ENCODE measurements at places on chromosomes 5 and 9.

GRCh38 chr9:135297456-135298075, 182.0 kb upstream of the PPP1R26 start:
- no peak for DNase-seq

DNA sequence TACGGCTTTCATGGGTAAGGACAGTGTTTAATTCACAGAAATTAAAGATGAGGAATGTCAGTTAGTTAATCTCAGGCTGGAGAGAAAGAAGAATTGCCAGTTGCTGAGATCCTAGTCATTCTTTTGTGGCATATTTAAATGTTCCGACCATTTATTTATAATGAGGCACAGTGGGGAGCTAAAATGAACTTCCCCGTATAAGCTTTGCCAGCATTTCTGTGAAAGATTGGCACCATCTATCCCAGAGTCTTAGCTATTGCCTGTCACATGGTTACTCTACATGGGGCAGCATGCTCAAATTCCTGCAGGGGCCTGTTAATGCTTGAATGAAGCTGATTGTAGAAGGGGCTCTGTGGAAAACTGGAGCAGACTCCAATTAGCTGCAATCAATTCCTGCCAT, 314.1 kb downstream of the PRELID2 start:
- DNase-seq: no peak

- no peak for DNase-seq
Measured at GRCh38 chr5:93874491-93874890, 133.1 kb upstream of the POU5F2 start.

- no peak for DNase-seq
Measured at GRCh38 chr5:12013351-12013750, 109.1 kb upstream of the CTNND2 start.

- DNase-seq: no peak
Measured at GRCh38 chr5:26872337-26872736, 166.0 kb downstream of the CDH9 start.

DNA sequence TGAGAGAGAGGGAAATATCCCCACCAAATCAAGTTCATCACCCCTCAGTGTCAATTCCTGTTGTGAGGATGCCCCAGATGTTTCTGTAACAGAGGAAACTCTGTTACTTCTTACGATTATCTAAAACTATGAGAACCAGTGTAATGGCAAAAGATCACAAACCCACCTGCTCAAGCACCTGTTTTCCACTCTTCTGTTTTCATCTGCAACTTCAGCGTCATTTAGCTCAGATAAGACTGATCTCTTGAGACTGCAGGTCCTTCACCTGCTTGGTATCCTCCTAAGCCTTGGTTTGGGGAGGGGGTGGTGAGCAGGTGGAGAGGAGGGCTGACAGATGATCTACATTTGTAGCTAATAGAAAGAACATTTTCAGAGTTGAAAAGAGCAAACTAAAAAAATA, 229.3 kb downstream of the SLF1 start:
- DNase-seq: no peak

- DNase-seq: no peak
Measured at GRCh38 chr5:149724884-149725283, 5.2 kb upstream of the PPARGC1B start.

DNA sequence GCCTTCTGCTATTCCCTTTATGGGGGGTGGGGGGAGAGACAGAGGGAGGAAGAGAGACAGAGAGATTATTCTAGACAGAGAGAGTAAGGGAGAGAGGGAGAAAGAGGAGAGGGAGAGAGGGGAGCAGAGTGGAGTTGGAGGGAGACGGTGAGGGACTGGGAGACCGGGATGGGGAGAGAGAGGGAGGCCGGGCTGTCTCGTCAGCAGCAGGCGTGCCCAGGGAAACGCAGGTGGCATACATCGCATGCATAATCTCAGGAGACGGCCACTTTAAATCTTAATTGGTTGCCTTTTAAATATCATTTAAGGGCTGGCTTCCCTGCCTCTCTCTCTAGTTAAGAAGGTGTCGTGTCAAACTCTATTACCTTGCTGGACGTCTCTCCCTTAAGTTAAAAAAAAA, 8.4 kb downstream of the IRX4 start:
- DNase-seq: no peak

DNA sequence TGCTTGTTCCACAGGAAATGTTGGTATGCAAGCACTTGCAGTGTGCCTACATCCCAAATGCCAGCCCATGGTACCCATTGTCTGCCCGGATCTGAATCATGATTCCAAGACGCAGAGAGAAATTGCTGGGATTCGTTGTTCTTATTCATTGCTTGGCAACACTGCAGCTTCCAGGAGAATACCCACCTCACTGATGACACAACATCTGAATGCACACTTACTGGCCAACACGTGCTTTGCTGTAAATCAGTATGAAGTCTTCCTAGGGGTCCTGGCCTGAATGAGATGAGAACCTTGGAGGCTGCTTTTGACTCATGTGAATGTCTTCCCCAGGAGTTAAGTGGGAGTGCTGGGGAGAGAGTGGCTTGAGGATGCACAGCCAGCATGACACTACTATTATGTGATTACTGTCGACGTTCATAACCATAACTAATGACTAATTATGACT, 11.6 kb downstream of the SRD5A1 start:
- no peak for DNase-seq

- DNase-seq: no peak
Measured at GRCh38 chr5:148747536-148747906, 78.9 kb upstream of the ADRB2 start.

DNA sequence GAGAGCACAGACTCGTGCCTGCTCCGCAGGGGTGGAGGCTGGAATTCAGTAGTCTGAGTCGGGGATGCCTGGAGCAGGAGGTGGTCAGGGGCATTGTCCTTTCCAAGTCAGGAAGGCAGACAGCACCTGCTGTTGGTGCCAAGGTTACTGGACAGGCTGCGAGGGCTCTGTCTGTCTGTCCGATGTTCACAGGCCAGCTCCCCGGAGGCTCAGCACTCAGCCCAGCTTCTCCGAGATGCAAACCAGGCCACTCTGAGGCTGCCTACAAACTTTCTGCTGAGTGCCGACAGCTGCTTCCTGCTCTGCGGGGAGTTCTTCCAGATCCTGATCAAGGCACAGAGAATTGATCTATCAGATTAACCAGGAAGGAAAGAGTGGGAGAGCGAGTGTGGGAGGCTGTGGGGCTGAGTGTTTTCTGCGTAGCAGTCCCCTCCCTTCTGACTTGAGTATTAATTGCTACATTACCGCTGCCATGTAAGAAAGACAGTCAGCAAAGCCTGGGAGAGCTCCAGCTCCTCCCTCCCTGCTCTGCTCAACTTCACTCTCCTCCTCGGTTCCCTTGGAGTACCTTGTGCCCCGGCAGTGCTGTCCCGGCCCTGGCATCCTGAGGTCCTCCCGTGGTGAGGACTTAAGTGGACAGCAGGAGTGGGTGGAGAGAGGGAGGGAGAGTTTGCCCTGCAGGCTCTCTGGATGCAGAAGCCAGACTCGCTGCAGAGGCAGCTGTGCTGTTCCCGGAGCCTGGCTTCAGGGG, 36.0 kb downstream of the KCNMB1 start:
- DNase-seq: no peak

GRCh38 chr9:117242082-117242481, 172.8 kb downstream of the ASTN2 start:
- no peak for DNase-seq

DNA sequence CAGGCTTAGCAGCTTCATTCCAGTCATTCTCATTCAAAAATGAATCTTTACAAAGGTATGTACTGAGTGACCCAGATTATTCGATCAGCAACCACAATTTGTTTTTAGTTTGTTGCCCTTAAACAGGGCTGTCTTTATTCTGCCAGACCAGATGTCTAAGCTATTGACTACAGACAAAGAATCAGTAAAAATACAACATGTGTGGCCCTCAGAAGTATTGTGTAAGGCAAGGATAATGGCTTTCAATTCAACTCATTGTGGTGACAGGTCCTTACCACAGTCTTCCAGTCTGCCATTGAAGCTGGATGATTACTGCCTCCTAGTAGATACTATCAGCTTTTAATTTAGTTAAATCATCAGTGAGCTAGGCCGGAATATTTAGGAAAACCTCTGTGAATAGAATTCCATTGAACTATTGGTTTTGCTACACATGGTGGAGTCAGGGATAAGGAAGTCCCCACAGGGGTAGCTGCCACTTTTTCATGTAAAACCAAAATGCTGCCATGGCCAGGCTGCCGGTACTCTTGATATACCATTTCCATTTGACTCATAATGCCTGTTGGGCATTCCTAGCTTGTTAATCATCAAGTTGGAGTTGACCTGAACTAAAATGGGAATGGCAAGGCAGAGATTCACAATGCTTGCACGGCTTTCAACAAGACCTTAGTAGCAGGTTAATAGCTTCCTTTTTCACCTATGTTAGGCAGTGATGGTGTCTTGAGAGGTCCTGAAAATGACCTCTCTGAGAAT, 175.6 kb downstream of the MEF2C start:
- DNase-seq: no peak

DNA sequence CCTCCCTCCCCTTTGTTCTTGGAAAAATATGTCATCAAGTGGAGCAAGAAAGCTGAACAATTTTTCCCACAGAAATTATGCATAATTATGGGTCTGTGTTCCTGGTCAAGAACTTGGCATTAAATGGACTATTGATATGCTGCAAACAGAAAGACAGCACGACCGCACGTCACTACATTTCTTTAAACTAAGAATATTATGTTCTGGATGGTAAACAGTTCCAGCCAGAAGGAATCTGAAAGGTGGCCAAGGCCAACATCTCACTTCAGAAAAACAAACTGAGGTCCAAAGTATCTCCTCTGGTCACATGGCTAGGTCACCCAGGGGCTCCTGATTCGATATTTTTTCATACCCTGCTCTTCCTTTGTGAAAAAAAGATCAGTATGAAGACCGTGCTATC, 173.3 kb upstream of the GAS1 start:
- no peak for DNase-seq

- no peak for DNase-seq
Measured at GRCh38 chr9:14236591-14236990, 77.3 kb downstream of the NFIB start.

DNA sequence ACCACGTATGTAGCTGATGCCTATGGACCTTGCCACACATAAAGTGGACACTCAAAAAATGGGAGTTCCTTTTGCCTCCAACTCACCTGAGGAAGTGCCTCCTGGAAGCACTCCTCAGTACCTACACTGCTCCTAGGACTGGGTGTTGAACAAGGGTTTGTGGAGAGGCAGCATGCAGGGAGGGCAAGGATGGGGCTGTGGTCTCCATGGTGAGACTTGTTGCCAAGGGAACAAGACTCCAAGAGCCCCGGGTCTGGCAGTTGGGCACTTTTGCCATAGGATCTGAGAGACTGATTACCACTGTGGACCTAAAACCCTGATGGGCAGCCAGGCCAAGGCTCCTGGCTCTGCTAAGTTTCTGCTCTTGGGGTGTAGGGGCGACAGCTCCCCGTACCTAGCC, 6.9 kb upstream of the NR5A1 start:
- no peak for DNase-seq

GRCh38 chr5:165134155-165134554, 1628.7 kb downstream of the MAT2B start:
- DNase-seq: no peak

- no peak for DNase-seq
Measured at GRCh38 chr5:124627815-124628595, 118.4 kb downstream of the ZNF608 start.

- DNase-seq: no peak
Measured at GRCh38 chr9:18847576-18848275, 185.3 kb downstream of the SAXO1 start.

- DNase-seq: no peak
Measured at GRCh38 chr5:138616508-138616907, 41.3 kb upstream of the HSPA9 start.

DNA sequence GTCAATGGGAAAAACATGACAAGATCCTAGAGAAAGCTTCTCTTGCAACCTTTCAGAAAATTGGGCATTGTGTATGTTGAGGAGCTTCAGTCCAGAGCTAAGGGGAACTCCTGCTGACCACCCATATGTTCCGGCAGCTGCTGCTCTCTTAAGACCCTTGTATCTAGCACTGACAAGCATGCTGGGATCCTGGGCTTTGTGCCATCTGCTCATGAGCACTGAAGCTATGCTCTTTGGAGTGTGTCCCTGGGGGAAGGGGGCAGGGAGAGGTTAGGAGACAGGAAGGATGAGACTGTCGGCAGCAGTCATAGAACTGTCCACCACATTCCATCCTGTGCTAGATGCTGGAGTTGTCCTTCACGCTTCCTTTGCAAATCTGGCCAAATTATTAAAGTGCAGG, 109.3 kb downstream of the JAKMIP2 start:
- DNase-seq: no peak

DNA sequence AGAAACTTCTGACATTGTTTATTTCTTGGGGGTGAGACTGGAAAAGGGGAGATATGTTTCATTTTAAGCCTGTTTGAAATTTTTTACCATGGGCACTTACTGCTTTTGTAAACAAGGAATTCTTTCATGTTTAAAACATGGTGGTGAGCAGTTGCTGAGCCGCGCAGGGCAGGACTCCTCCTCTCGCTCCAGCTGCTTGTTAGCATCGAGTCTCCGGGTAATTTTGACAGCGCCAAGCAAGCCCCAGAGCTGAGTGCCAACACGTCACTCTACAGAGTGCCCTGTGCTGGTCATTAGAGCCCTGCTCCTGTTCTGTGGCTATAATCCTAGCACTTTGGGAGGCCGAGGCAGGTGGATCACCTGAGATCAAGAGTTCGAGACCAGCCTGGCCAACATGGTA, 116.5 kb upstream of the MSX2 start:
- no peak for DNase-seq

- DNase-seq: no peak
Measured at GRCh38 chr9:37784291-37784615, 611 bp downstream of the EXOSC3 start.

DNA sequence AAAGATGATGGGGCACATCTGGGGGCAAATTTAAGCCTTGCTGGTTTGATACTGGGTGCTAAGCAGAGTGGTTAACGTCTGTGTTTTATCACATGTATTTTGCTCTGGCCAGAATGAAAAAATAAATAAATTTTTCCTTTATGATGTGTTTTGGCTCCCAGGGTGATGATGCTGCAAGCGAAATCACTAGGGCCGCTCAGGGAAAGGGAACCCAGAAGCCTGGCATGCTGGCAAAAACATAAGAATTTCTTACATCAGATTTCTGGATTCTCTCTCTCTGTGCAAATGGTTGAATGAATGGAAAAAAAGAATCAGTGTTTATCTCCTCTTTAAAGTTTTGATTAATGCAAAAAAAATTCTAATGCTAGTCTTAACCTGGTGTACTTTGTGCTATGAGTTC, 1975.2 kb upstream of the C9orf72 start:
- no peak for DNase-seq

DNA sequence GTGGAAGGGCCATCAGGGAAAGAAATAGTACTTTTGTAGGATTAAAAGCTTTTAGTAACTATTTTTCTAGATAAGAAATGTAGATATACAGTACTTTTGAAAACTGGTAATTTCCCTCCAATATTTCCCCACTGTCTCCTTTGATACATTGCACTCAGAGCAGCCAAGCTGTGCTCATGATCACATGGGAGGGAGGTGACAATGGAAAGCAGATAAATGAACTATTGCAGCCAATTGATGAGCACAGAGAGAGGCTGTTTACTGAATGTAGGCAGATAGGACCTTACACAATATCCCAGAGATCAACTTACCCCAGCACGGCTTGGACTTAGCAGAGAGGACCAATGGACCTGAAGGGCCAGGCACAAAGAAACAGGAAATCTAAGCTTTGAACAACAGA, 178.0 kb upstream of the NREP start:
- DNase-seq: no peak

All from nucleus accumbens (tissue), 56 donors.